ENCODE measurements at places on chromosomes 7 and 10. TPM values are rescaled to one million over a fixed set of nuclear protein-coding genes. Genes with fewer than 3 reads are reported as not detected.
A peak's percentile ranks its signal among the peaks of the same experiment; 100 is the strongest.

GRCh38 chr10:7609556-7609955 is 57.2 kb downstream of the ITIH5 start:
- no peak overlapping the region for H3K4me3 ChIP-seq
- no peaks in the 10 kb centered on the region for H3K36me3 ChIP-seq
- H3K27me3 ChIP-seq: peaks cover 3% of the 10 kb centered on the region

Gene NKX2-3
- total RNA-seq: not detected

Gene TIAL1
- 155 TPM for total RNA-seq

Gene POM121C
- 58.5 TPM for total RNA-seq

DNA sequence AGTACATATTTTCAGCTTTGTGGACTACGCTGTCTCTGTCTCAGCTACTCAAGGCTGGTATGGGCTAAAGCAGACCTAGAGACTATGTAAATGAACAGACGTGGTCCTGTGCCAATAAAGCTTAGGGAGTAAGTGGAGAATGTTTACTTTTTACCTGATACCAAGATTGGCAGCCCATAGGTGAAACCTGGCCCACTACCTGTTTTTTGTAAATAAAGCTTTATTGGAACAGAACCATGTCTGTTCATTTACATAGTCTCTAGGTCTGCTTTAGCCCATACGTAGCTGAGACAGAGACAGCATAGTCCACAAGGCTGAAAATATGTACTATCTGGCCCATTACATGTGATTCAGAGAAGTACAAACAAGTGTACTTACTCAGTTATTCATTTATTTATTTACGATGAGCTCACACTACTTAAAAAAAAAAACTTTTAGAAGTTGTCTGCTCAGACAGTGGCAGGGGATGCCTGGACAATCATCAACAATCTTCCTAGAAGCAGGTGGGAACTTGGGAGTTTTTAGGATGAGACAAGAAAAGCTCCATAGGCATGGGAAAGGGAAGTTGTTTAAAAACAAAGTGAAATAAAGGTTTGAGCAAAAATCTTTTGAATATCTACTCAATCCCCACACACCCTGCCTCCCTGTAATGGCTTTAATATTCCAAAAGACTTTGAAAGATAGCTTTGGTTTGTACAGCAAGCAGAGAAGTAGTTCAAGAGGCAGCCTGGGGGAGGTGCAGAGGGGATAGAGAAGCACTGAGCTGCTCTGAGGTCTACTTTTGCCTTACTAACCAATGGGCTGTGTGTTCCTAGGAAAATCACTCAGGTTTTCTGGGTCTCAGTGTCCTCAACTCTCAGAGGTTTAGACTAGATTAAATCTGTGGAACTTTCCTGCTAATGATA is 114.4 kb upstream of the AFAP1L2 start:
- H3K27me3 ChIP-seq: no peaks in the 10 kb centered on the region
- H3K36me3 ChIP-seq: peaks cover 38% of the 10 kb centered on the region
- peaks cover 93% of the 10 kb centered on the region for H3K4me1 ChIP-seq
- DNase-seq: no peak
- peak overlapping the region; percentile 72 for H3K27ac ChIP-seq

Gene GFRA1
- total RNA-seq: not detected

- H3K27ac ChIP-seq: no peak overlapping the region
- no peaks in the 10 kb centered on the region for H3K4me1 ChIP-seq
- DNase-seq: no peak
- H3K27me3 ChIP-seq: peaks cover 4% of the 10 kb centered on the region
- H3K4me3 ChIP-seq: no peak overlapping the region
- H3K36me3 ChIP-seq: no peaks in the 10 kb centered on the region
These were observed 3.5 kb upstream of the MYL10 start for GRCh38 chr7:101632641-101633040.

GRCh38 chr10:48611133-48611532 is 6.3 kb upstream of the ARHGAP22 start:
- no peak overlapping the region for H3K4me3 ChIP-seq
- no peak overlapping the region for H3K27ac ChIP-seq
- H3K4me1 ChIP-seq: peaks cover 27% of the 10 kb centered on the region
- peaks cover 9% of the 10 kb centered on the region for H3K27me3 ChIP-seq
- H3K36me3 ChIP-seq: no peaks in the 10 kb centered on the region
- DNase-seq: no peak

Gene ACTR1A
- 71.9 TPM for total RNA-seq
